ENCODE measurements at places on chromosomes 4 and X.

DNA sequence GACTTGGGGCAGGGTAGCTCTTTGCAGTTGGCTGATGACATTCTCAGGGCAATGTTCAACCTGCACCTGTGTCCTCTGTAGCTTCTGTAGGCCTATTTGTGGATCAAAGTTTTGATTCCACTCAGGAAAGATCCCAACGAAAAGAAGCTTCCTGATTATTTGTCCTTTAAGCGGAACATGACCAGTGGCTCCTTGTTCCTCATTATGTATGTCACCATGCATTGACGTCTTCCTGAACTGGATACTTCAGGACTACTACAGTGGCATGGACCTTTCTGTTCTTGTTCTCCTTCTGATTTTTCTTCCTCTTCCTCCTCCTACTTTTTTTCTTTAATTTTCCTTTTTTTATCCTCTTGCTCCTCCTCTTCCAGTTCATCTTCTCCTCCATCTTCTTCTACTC is 62.4 kb downstream of the NBDY start:
- no peak for DNase-seq

DNA sequence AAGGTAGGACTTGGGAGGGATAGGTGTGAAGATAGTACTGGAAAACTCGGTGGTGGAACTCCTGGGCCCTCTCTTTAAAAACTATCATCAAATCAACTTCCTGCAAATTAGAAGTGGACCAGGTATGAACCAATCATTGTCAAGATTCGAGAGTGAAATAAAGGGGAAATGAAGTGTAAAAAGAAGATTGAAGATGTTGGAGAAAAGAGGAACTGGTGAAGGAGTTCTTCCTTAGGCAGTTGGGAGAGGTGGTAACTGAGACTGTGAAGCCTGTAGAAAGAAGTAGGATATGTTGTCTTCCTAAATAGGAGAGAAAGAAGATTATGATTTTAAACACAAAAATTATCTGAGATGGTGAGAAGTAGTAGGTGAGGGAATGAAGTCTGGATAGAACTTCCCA is 212.2 kb downstream of the PPP1R2C start:
- no peak for DNase-seq

- DNase-seq, result peak; percentile 20
Measured at GRCh38 chr4:76028350-76028765, 5.1 kb upstream of the CXCL10 start.

- no peak for DNase-seq
Measured at GRCh38 chr4:179272282-179272681, 1830.0 kb upstream of the AGA start.

DNA sequence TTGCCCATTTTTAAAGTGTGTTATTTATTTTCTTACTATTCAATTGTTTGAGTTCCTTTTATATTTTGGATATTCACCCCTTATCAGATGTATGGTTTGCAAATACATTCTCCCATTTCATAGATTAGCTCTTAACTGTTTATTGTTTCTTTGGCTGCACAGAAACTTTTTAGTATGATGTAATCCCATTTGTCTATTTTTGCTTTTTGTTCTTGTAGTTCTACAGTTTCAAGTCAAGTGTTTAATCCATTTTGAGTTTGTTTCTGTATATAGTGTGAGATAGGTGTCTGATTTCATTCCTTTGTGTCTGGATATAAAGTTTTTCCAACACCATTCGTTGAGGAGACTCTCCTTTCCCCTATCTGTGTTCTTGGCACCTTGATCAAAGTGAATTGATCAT is 97.4 kb upstream of the CAMK2D start:
- DNase-seq, result no peak

DNA sequence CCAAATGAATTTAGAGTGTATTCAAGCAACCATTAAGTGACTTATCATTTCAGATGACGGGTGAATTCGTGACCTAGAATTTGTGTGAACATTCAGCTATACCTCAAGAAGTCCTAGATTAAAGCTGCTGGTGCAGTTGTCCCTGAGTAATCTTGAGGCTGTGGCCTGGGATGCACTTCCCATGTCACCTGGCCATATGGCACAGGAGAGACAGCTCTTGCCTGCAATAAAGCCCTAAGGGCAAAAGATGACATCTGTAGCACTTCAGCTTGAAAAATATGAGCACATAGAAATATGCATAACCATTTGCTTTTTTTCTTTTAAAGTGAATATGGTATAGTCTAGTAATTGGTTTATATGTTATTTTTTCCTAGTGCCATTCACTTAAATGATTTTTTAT is 125.8 kb downstream of the FHDC1 start:
- DNase-seq, result no peak

GRCh38 chr4:146029147-146029546 is 90.5 kb upstream of the ZNF827 start:
- no peak for DNase-seq

- no peak for DNase-seq
Measured at GRCh38 chrX:107851215-107851614, 25.5 kb downstream of the MID2 start.

DNA sequence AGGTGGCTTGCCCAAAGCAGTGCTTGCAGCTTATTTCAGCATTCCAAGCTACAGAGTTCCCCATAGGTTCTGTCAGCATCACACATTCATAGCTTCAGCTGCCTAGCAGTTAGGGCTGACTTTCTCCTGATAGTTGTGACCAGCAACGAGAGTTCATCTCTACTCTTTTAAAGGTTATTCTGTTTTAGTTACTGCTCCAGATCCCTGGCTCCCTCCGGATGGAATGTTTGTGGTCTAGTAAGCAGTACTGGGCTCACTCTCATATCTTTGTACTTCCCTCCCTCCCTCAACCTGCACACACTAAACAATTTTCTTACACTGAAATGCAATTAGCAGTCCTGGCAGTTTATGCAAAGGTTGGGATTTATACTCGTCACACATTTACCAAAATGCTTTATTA is 43.9 kb downstream of the PTTG2 start:
- DNase-seq, result no peak

- no peak for DNase-seq
Measured at GRCh38 chr4:108361446-108361820, 192.7 kb upstream of the LEF1 start.

- no peak for DNase-seq
Measured at GRCh38 chr4:40769266-40769665, 19.5 kb downstream of the NSUN7 start.
